ENCODE measurements at places on chromosomes 11 and 22.

GRCh38 chr11:4041731-4042391 lies 52.7 kb upstream of the RRM1 start:
- no peak for DNase-seq

DNA sequence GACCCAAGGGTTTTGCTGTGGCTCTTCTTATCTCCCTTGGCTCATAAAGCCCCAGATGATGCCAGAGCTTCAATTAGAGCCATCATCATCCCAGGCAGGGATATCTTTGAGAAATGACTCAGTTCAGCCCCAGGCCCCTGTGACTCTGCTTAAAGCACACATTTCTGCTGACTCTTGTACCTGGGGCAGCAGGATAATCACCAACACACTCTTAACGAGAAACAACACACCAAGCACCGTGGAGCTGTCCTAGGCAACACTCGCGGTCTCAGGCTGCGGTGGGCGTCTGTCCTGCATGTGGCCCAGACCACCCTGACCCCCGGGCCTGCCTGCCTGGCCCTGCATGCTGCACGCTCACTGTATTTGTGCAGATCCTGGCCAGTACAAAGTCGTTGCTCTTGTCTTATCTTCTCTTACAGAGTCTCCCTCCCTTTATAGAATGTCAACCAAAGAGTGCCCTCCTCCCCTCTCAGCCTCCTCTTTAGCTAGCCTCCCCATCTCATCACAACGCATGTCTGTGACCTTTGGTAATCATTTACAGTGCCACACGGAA lies 114.2 kb upstream of the PARVA start:
- no peak for DNase-seq

- no peak for DNase-seq
These were observed 11.5 kb downstream of the PKNOX2 start for GRCh38 chr11:125175896-125176575.

DNA sequence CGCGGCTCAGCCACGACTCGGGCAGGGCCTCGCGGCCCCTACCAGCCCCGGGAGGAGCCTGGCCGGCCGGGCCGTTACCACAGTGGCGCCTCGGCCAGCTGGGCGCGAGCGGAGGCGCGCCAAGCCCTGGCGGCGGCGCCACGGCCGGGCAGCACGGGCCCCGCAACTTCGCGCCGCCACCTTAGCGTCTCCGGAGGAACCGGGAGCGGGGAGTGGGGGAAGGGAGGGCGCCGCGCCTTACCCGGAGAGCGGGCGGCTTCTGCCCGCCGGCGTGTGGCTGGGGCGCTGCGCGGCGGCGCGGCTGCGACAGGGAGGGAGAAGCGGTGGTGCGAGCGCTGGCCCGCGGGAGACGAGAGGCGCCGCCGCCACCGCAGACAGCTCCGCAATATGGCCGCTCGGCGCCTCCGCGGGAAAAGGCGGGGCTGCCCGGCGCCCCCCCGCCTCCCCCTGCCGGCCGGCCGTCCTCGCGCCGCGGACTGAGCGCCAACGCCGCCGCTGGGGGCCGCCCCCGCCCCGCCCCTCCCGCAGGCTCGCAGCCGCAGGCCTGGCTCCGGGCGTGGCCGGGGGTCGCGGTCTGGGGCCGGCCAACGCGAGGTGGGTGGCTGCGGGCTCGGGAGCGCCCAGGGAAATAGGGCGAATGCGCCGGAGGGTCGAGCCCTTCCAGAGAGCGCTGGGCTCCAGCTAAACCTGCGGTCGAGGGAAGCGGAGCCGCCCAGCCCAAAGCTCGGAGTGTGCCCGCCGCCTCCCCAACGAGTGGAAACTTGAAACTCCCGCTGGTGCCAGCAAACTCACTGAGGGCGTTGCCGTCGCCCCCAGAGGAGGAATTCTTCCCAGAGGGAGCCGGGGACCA lies at the start of gene RDX:
RDX (minus strand) TSS at position 389 of the 850 bp plus-strand sequence. CDS start 16,922 bp downstream, outside the sequence.
- no peak for DNase-seq

DNA sequence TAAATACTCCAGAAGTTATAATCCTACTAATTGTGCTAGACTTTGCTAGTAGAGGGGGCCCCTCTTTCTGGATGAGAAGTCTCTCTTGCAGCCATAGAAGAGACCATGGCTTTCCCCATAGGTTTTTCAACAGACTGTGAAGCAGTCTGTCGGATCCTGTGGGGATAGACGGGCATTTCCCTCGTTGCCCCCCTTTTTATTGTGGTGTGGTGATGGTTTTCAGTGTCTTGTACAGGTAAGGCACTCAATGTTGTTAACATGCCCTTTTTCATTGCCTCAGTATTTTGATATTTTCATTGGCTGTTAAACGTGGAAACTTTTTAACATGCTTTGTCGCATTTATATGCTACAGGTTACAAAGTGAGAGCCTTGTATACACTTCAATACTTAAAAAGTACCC lies 16.4 kb upstream of the GAS2L1 start:
- DNase-seq = no peak

GRCh38 chr11:10326012-10326964 lies 21.4 kb downstream of the ADM start:
- no peak for DNase-seq

DNA sequence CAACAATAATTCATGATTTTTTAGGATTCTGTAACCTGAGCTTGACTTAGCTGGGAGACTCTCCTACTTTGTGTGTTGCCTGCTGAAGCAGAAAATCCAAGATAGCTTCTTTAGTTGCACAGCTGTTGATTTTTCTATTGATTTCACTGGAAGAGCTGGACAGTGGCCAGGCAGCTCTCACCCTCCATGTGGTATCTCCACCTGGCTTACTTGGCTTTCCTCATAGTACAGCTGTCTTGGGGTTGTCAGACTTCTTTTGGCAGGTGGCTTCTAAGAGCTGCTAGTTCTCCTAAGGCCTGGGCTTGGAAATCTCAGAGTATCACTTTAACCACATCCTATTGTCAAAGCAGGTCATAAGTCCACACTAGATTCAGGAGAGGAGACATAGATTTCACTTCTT lies 130.8 kb upstream of the SPON1 start:
- DNase-seq = no peak

GRCh38 chr11:36465449-36466163 lies 44.5 kb downstream of the TRAF6 start:
- no peak for DNase-seq

DNA sequence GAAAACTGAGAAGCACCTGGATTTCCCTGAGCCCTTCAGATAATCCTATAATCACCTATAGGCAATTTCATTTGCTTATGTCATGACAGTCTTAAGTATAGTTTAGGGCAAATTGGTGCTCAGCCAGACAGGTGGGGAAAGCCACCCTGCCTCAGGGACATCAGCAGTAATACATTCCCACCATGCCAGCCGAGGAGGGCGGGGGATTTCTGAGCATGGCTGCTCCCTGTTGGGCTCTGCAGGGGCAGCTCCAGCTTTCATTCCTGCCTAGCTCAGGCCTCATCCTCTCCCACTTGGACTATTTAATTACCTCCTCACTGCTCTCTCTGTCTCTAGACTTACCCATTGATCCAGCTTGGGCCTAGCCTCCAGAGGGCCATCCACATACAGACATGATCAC lies 9.0 kb upstream of the DRD2 start:
- no peak for DNase-seq

DNA sequence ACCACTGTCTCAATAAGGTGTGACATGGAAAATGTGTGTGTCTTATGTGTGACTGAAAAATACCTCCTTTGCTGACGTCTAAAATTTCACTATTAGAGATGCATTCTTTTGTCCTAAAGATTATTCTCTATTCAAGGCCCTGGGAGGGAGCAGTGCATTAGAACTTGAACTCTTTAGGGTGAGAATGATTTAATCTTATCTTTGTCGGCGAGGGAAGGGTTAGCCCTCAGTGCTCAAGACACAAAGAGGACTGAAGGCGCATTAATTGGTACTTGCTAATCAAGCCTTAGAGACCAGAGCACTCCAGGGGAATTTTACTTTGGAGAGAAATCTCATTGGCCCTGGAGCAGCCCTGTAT lies 29.8 kb upstream of the PLET1 start:
- no peak for DNase-seq

DNA sequence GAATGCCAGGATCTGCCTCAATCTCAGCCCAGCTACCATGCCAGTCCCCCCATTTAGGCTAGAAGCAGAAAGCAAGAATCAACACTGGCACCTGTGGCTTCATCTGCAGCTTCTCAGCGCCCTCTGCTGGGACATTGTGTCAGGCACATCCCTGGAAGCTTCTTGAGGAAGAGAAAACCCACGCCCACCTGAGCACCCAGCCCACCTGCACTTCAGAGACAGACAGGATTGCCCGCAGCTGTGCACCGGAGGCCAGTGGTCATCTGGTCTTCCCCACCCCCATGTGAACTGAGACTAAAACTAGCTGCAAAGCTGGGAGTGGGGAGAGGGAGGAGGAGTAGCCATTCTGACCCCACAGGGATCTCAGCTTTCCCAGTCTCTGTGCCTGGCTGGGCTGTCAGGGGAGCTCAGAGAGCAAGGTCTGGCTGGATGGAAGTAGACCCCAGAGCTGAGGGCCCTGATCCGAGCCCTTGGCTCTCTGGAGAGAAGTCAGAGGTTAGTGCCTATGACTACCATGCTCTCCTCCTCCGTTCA lies 66.8 kb downstream of the FEZ1 start:
- no peak for DNase-seq

DNA sequence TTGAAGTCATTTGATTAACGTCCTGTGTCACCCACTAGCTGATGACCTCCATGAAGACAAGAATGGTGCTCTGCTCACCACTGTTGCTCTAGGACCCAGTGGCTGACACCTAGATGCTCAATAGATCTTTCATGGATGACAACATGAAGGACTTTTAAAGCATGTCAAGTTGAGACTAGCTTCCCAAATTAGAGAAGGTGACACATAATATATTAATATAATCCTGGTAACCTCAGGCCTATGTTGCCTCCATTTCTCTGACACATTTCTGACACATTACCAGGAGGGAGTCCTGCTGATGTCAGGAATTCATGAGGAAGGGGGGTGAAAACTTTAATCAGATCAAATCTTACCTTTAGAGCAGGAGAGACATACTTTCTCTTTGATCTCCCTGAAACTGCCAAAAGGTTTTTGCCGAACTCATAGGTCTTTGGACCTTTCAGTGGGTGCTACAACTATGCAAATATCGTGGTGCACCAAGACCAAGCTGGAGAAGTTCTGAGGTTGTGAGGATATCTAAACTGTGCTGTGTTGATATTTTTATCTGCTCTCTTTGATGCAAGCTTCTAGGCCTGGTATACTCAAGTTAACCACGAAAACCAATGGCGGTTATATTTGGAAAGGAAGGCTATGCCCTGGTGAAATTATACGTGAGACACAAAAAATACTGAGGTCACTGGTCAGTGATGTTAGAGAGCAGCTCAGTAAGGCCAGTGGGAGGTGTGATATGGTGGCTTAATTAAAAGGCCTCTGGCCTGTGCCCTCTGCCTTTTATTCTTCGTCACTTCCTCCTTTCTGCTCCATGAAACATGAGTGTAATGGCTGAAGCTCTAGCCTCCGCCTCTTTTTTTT lies 13.2 kb upstream of the AMPD3 start:
- DNase-seq = no peak

GRCh38 chr11:76209973-76210930 lies 4.0 kb upstream of the WNT11 start:
- DNase-seq = no peak

GRCh38 chr11:13318498-13319295 lies 41.1 kb downstream of the BMAL1 start:
- DNase-seq = no peak

DNA sequence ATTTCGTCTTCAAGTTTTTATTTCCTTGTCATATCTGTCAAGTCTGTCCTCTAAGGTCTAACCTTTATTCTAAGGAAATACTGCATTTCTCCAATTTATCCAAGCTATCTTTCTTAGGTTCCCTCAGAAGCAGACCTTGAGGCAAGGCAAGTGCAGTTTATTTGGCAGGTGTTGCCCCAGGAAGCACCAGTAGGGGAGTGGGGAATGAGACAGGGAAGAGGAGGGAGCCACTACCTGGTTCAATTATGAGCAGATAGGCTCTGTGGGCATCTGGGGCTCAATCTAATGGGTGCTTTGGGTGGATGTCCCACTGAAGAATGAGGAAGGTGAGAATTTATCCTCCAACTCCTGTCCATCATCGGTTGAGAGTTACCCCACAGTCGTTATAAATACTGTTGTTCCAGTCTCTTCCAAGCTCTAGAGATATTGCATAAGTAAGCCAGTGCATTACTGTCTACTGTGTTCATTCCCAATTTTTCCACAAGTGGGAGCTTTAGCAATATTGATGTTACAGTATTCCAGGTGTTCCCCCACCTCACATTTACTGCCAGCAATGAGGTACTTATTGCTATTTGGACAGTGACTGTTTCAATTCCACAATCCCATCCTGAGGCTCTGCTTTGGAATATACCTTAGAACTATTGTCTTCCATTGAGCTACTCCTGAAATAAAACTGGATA lies 154.9 kb upstream of the CEP126 start:
- DNase-seq = no peak

DNA sequence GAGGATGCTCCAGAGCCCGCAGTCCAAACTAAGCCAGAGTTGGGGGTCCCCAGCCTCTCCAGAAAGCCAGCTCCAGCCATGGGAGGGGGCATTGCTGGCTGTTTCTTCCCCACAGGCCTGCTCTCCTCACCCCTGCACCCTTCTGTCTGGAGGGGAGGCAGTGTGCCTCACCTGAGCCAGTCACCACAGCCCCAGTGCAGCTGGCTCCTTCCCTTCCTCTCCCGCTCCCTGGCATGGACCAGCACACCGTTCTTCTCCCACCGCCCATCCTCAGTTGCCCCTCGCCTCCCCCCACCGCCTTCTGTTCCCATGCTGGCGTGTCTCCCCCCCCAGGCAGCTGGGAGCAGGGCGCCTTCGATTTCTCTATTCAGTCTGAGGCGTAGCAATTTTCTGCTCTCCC lies 110.5 kb upstream of the THY1 start:
- DNase-seq = no peak

DNA sequence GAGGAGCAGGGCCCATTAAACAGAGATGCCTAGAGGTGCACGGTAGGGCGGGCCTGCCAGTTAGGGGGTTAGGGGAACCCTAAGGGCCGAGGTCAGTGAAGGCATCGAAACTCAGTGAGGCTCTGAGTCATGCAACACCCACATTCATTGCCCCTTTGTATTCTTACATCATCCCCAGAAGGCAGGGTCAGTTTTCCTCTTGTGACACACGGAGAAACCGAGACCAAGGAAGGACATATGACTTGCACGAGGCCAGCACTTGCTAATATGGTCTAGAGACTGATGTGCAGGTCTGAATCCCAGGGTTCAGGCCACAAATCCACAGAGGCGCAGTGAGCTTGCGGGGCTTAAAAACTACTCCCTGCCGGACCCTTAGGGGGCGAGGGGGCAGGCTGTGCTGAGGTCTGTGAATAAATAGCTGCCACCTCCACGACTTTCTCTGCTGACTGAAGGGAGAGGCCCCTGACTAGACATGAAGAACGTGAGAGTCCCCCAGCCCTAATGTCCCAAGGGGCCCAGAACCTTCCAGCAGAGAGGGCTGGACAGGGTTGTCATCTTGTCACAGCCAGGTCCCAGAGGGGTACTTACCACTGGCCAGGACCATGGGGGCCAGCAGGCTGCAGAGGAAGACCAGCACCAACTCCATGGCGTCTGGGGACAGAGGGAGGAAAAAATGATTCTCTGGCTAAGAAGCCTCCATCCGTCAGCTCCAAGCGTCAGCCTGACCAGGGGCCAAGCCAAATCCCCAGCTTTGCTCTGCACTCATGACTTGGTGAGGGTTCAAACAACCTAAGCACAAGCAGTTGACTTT lies 17.8 kb upstream of the FXYD2 start:
- no peak for DNase-seq

GRCh38 chr11:71115770-71116692 lies 136.3 kb downstream of the SHANK2 start:
- no peak for DNase-seq

GRCh38 chr22:48320683-48321451 lies 1506.8 kb downstream of the BRD1 start:
- DNase-seq = no peak

- DNase-seq = no peak
These were observed 32.4 kb upstream of the CLNS1A start for GRCh38 chr11:77669848-77670511.

GRCh38 chr22:26035523-26035922 lies 133.7 kb upstream of the SEZ6L start:
- DNase-seq = no peak
